ENCODE measurements at places on chromosomes 1 and 21.

GRCh38 chr21:33801424-33802405 is 113.9 kb downstream of the ATP5PO start:
- peak; percentile 89 for DNase-seq

- DNase-seq: no peak
Measured at GRCh38 chr1:204709960-204710912, 24.7 kb upstream of the LRRN2 start.

DNA sequence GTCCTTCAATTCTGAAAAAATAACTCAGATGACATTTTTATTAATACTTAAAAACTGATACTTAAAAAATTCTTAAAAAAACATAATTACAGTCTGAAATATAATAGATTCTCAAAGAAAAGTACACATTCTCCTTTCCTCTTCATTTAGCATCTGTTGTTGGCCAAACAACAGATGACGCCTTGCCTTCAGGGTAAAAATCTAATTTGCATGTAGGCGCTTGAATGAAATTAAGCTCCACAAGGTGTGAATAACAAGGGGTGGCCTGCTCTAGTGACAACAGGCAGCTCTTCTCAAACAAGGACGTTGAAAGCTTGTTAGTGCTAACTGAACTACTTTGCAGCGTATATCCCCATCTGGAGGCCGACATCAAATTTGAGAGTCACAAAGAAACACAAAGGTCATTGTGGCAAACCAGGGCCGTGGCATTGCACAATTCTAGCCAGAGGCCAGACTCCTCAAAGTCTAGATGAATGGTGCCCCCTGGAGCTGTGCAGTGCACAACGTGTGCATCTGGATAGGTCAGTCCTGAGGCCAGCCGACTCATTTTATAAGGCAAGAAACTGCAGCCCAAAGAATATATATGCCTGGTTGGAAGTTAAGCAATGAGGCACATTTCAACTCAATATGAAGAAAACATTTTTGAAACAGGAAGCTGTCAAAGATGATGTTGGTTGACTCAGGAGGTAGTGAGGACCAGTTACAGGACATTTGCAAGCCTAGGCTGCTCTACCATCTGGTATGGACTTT is 459.2 kb upstream of the RUNX1 start:
- no peak for DNase-seq

DNA sequence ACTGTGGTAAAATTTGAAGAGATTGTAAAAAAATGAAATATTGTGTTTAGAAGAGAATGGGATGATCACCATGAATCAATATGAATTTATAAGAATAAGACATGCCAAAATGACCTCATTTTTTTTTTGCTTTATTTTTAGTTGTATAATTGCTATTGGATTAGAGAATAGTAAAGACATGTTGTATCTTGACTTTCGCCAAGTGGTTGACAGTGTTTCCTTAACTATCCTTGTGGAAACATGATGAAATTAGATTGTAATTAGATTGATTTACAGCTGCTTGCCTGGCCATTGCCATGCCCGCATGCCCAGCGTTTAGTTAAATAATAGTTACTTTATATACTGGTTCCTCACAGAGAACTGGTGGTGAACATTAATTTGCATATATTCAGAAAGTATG is 154.9 kb downstream of the MAGI3 start:
- no peak for DNase-seq

GRCh38 chr1:183871601-183872000 is 66.7 kb downstream of the RGL1 start:
- DNase-seq: no peak

GRCh38 chr1:217953330-217953729 is 322.2 kb downstream of the SPATA17 start:
- DNase-seq: no peak

DNA sequence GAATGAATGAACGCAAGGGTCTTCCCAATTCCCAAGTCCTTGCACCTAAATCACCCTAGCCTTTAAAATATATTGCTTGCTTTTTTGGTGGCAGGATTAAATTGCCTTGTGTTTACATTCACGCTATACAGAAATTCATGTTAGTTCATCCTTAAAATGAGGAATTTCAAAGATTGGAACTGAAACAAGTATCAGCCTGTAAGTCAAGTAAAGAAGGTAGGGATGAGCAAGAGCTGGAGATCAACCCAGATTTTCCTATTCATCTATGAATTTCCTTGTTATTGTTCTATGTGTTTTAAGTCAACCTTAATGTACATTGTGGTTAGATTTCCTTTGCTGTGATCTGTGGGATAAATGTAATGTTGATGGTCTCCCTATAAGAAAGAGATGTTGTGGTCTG is 248.2 kb downstream of the NFIA start:
- no peak for DNase-seq

GRCh38 chr1:98399218-98399617 is 262.3 kb upstream of the SNX7 start:
- no peak for DNase-seq

DNA sequence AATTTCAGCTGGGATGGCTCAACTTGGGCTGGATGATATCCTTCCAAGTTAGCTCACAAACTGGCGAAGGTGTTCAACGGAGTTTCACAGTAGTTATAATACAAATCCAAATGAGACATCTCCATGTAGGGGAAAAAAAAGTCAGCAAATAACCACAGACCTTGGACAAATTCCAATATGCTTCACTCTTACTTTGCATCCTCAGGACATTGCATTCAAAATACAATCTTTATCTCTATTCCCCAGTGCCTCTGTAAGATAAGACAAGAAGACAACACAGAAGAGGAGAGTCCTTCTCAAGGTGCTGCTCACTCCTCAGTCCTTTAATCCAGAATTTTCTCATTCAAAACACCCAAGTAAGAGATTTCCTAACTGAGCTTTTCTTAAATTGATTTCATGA is 1797.7 kb downstream of the MRPL39 start:
- no peak for DNase-seq

GRCh38 chr1:119731741-119732430 is 20.2 kb downstream of the PHGDH start:
- no peak for DNase-seq

DNA sequence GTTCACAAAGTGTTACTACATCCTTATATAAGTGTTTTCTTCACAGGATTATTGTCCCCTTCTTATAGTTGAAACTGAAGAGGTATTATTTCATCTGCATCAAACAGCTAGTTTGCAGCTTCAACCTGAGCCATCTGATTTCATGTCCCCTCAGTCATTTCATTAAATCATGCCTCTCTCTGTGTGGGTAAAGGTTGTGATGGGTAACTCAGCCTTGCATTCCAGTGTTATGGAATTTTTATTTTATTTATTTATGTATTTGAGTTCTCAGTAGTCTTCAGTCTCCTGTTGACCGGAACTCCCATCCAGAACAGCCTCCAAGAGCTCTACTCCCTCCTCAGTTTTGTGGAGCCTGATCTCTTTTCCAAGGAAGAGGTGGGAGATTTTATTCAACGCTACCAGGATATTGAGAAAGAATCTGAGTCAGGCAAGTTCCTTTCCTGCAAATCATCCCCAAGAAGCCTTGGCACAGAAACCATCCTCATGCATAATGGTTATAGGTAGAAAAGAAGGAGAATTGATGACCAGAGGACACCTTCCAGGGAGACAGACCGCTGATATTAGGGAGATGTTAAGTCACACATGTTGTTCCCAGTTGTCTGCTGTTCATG is 21.8 kb downstream of the CHD1L start:
- DNase-seq: no peak

GRCh38 chr1:31991182-31991581 is 22.5 kb upstream of the KHDRBS1 start:
- no peak for DNase-seq

DNA sequence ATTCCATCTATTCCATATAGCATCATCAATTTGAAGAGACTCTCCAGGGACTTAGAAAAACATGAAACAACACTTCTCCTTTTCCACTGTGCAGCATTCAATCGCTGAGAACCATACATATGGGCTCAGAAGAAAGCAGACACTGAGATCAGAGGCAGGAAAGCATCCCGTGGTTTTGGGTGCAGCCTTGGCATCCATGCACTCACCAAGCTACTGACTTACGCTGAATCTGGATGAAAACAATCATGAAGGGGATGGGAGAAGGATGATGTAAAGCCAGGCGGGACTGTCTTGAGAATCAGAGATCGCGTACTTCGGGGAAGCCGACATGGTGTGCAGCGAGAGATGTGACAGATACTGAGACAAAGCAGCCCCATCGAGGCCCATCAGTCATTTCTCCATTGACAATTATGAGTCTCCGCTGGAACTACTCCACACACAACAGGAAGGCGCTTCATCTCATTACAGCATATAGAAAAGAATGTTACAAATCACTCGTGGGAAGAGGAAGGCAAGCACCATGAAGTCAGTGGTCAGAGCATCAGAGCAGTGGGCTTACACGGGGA is 2.3 kb upstream of the TIAM1 start:
- no peak for DNase-seq

GRCh38 chr1:198072177-198072576 is 84.6 kb upstream of the NEK7 start:
- no peak for DNase-seq

- DNase-seq: no peak
Measured at GRCh38 chr1:200228081-200228480, 181.8 kb downstream of the ZNF281 start.

- no peak for DNase-seq
Measured at GRCh38 chr1:204725821-204726448, 40.4 kb upstream of the LRRN2 start.

- no peak for DNase-seq
Measured at GRCh38 chr1:75310067-75310466, 175.9 kb downstream of the LHX8 start.

- no peak for DNase-seq
Measured at GRCh38 chr21:27805696-27806095, 838.8 kb upstream of the ADAMTS5 start.

DNA sequence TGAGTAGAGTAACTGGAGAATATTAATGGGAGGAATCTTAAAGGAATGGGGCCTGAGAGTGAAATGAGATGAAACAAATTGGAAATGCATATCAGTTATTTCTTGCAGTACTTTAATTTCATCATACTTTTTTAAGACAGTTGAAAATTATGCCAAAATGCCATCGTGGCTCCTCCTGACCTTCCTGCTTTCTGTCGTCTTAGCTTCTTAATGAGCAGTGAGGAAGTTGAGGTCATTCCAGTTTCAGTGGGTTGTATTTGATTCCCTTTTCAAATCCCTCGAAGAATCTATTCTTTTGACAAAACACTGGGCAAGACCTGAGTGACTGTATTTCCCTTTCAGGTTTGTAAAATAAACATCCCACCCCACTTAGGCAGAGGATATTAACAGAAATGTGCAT is 134.9 kb upstream of the MAP1LC3C start:
- DNase-seq: no peak

DNA sequence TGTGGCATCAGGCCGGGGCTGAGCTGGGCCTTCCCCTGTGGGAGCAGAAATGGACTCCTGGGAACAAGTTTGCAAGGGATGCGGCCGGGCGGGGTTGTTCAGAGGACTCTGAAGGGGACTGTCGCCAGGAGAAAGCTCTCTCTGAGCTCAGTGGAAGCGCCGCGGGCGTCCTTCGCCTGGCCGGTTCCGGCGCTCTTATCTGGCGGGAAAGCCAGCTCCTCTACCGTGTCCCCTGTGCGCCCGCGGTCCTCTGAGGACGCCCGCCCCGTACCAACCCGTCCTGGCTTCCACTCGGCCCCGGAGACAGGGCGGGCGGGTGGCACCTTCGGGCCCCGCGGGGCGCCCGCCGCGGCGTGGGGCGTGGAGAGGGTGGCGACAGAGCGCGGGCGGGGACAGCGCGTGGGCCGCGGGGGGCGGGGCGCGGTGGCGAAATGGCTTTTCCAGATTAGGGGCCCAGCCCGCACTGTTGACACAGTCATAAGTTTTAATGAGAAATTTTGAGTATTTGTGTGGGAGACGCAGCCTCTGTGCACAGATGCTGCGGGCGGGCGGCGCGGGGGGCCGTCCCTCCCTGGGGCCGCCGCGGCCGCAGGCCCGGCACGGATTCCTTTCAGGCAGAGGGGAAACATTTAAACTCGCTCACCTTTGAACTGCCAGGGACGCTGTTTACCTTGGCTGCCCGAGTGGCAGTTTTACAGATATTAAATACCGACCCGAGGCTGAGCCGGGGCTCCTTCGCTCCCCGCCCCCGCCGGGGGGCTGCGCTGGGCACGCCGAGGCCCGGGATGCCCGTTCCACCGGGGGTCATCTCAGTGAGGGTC is 70.2 kb downstream of the FOXD2 start:
- no peak for DNase-seq

GRCh38 chr1:224234017-224234416 is 51.0 kb downstream of the DEGS1 start:
- no peak for DNase-seq

GRCh38 chr1:60747353-60747752 is 335.0 kb upstream of the NFIA start:
- DNase-seq: no peak

DNA sequence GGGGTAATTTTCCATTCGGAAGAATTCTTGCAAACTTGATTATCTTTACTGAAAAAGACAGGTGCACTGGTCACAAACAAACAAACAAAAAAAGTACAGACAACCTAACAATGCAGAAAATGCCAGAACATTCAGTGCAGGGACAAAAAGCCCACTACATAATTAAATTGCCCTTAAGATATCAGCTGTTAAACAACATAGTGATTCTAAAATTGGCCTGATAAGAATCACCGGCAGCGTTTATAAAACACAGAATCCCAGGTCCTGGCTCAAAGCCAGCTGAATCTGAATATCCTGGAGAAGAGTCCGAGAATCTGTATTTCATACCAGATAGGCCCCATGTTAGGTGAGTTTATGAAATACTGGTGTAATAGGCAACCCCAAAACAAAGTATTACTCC is 6.1 kb downstream of the PLPP3 start:
- no peak for DNase-seq

DNA sequence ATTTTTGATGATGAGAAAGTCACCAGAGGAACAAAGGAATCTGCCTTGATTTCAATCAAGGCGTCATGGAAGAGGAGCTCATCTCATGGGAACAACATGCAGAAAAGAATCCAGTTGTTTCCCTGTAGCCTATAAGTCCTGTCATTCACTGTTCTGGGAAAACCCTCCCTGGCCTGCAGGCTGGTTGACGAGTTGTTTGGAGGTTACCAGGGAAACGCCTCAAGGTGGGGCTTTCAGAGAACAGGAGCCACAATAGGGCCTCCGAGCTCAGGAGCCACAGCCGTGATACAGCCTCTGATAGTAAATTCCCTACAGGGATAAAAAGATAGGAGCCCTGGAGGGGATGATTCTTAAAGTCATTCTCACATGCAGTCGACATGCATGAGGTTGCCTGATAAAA is 135.2 kb downstream of the PSMG1 start:
- no peak for DNase-seq

GRCh38 chr1:100930494-100930893 is 34.6 kb downstream of the SLC30A7 start:
- DNase-seq: no peak

DNA sequence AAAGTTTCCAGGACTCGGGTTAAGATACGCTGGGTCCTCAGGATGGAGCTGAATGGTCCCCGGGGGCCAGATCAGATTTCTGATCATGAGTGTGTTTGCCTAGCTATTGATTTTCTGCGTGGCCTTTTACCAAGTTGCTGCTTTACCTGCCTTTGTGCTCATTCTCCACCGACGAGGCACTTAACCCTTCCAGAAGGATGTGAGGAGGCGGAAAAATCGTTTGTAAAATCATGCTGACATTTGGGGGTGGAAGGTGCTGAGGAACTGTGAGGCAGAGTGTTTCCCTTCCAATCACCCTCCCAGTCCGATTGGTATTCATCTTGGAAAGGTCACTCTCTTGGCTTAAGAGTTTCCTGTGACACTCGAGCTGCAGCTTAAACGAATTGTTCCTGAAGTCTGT is 337.1 kb upstream of the KAZN start:
- no peak for DNase-seq

GRCh38 chr1:30299393-30299792 is 424.0 kb downstream of the MATN1 start:
- DNase-seq: no peak
